GM10248 (cell line): ENCODE measurements at places on chromosomes 4 and X.

DNA sequence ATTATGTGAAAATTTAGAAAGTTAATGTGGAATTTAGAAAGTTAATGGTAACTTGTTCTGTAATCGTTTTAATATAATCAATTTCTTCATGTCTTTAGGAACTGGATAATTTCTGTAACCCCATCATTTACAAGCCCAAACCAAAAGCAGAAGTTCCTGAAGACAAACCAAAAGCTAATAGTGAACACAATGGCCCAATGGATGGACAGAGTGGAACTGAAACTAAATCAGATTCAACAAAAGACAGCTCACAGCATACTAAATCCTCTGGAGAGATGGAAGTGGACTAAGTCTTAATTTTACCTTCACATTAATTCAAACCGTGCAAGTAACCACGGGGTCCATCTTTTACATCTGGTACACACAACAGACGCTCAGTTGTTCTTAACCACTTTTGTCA, 48.1 kb upstream of the PLK4 start:
- DNase-seq: peak; percentile 38

DNA sequence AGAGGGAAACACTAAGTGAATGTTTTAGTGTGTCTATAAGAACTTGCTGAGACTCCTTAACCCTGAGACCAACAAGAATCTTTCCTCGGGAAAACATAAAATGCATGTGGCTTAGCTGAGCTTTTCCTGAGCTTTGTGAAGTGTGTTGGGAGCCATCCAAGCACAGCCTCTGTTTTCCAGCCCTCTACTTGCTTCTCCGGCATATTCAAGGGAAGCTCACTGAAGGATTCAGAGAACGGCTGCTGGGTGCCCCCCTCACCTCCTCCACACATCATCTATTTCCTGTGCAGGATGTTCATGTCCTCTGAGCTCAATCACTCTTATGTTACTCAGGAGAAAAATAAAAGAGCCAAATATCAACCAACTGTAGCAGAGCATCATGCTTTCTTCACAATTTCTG, 492.1 kb downstream of the IL15 start:
- DNase-seq: no peak

- no peak for DNase-seq
Measured at GRCh38 chr4:37770016-37770415, 56.5 kb upstream of the PGM2 start.

- DNase-seq: no peak
Measured at GRCh38 chrX:139692506-139692849, 15.5 kb downstream of the MCF2 start.

- DNase-seq: no peak
Measured at GRCh38 chrX:147894366-147894963, 17.3 kb upstream of the FMR1 start.

DNA sequence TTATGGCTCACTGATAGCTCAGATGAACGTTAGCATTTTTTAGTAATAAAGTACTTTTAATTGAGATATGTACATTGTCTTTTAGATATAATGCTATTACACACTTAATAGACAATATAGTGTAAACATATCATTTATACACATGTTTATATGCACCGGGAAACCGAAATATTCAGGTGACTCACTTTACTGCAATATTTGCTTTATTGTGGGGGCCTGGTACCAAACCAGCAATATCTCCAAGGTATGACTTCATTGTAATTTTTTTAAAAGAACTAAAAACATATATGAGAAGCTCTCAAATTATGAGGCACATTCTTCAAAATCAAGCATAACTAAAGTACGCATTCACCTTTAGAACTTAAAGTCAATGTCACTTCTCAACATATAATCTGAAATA, 231.2 kb upstream of the SLC7A11 start:
- DNase-seq: no peak

- no peak for DNase-seq
Measured at GRCh38 chr4:169815606-169816005, 57.9 kb upstream of the HPF1 start.

DNA sequence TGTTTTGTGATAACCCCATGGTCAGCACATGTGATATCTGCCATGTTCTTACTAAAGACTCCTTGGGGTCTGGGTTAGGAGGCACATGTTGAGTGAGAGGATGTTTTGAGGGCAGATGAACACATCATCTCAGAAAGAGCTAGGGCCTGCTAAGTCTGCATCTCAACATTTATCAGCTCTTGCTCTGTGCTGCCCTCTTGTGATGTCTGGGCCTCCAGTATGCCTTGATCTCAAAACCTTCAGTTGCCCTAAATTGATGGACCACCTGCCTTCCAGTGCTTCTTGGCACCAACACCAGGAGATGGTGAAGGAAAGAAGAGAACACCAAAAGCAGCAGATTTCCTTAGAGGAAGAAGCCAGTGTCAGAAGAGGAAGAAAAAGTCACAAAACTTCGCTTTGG, 22.5 kb downstream of the MID1 start:
- DNase-seq: peak; percentile 28

- no peak for DNase-seq
Measured at GRCh38 chr4:136056748-136057147, 1475.5 kb downstream of the PCDH18 start.

DNA sequence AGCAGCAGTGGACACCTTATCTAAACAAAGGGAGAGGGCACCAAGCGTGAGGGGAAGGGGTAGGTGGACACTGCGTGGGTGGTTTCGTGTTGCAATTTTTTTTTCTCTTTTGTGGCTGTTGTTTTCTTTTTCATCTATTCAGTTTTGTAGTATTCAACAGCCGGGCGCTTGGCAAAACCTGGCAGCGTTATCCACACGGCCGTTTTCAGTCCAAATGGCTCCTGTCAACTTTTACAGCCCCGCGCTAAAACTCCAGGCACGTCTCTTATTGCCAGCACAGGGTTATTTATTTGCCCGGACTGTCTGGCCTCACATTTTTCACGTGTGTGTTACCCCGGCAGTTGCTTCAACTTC, 192.2 kb downstream of the BCOR start:
- DNase-seq: no peak

GRCh38 chr4:8164194-8164565, 5.6 kb upstream of the ABLIM2 start:
- no peak for DNase-seq

DNA sequence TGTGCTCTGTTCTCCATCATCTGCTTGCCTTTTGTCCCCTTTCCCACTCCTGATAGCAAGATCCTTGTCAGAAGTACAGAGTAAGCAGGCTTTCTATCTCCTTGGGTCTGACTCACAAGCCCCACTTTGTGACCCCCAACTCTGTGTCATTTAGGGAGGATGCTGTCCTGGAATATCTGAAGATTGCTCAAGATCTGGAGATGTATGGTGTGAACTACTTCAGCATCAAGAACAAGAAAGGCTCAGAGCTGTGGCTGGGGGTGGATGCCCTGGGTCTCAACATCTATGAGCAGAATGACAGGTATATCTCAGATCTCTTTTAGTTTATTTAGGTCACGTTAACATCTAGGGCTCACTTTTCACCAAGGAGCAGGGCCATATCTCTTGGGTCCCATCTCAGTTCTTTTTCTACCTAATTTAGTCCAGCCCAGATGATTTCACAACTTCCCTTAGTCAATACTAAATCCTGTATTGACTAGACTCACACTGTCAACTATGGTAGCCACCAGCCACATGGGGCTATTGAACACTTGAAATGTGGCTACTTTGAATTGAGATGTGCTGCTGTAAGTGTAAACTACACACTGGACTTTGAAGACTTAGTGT, 64.3 kb downstream of the MSN start:
- DNase-seq: no peak

GRCh38 chr4:184815046-184815877, 10.5 kb downstream of the ACSL1 start:
- DNase-seq: peak; percentile 82

DNA sequence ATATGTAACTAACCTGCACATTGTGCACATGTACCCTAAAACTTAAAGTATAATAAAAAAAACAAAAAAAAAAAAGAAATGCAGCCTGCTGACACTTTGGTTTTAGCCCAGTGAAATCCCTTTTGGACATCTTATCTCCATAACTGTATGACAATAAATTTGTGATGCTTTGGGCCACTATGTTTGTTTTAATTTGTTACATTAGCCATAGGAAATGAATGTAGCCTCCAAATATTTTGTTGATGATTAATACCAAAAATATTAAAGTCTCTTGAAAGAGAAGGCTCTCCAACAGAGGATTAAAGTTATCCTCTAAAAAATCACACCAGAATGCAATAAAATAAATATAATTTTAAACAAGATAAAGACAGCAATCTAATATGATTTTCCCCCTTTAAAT, 852.7 kb upstream of the SLIT2 start:
- DNase-seq: no peak

GRCh38 chr4:74534121-74534520, 89.2 kb downstream of the AREG start:
- no peak for DNase-seq

- DNase-seq: no peak
Measured at GRCh38 chr4:4914059-4914820, 54.8 kb downstream of the MSX1 start.

DNA sequence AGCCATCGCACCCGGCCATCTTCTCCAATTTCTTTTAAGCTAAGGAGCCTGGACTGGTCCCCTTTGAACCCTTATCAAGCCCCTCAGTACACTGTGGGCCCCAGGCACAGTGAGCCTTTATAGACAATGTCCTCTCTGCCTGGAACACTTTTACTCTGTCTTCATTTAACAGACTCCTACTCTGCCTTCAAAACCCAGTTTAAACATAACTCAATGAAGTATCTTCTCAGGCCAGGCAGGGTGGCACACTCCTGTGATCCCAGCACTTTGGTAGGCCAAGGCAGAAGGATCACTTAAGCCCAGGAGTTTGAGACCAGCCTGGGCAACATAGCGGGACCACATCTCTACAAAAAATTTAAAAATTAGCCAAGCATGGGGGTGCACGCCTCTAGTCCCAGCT, 27.5 kb upstream of the SMS start:
- no peak for DNase-seq

DNA sequence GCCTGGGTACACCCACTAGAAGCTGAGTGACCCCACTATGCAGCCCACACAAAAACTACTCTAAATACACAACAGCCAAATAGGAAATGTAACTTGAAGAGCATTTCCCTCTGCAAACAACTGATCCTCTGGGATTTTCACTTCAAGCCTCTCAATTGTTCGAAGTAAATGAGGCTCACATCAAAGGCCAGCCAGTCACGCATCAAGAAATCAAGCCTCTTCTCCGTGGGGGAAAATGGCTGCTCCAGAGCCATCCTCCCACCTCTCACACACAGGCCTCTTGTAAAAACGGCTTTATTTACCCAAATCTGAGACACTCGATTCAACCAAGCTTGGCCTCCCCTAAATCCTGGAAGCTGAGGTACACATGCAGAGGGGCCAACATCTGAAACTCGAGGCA, 14.3 kb downstream of the PCDH19 start:
- DNase-seq: no peak

DNA sequence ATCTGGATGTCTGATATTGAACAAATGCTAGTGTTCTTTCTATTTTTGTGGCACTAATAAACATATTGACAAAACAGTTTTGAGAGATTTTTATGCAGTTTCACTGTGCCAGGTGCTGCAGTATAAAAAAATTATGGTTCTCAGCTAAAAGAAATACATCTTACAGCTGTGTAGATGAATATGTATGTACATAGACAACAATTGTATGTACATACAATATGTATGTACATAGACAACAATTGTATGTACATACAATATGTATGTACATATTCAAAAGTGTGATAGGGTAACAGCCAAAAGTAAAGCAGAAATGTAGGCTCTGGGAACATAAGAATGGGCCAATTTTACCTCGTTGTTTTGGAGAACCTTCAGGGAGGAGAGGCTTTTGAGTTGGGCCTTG, 390.0 kb upstream of the RPS6KA3 start:
- DNase-seq: no peak

DNA sequence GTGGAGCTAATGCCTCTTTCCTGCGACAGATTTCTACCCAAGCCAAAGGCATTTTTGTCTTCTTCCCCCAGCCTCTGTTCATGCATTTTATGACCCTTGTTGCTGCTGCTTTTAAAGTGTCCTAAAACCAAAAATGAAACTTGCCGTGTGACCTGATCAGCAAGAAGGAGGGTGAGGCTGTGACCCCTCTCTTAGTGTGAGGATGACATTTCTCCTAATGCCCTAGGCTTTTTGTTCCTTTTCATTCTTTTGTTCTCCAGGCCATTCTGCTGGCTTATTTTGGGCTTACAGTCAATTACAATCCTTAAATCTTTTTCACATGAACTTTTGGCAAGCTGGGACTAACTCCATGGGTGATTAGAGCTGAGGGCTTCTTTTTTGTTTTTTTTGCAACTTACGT, 34.4 kb downstream of the PTTG2 start:
- peak; percentile 52 for DNase-seq

- DNase-seq: no peak
Measured at GRCh38 chrX:39226251-39226650, 425.0 kb downstream of the MID1IP1 start.

DNA sequence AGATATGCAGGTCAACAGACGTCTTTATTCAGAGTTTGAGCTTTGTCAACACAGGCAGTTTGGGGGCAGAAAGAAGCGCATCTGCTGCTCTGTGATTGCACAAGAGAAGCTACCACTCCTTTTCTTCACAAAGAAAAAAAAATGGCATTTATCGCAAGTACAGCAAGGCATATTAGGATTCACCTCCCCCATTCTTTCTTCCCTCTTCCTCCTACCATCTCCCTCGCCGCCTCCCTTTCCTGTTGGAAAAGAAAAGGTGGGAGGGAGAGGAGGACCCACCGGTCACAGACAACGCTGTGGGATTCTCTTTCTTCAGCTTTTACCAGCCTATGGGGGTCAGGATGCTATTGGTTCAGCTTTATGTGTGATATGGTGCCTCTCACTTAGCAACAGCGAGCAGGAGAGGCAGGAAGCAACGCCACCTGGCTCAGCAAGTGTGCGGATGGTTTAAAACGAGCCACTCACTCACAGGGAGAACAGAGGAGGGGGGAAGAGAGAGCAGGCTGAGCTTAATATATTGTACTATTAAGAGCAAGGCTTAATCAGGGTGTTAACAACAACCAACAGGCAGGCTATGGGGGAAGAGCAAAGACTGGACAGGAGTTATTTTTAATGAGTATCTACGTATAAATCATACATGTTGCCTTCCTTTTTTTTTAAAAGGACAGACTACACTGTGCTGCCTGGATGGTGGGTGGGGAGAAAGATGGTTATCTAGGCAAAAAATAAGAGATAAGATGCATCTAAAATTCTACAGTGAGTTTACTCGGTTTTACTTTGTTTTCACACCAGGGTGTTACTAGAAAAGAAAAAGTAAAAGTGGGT, 104.7 kb downstream of the MAML3 start:
- peak; percentile 16 for DNase-seq

DNA sequence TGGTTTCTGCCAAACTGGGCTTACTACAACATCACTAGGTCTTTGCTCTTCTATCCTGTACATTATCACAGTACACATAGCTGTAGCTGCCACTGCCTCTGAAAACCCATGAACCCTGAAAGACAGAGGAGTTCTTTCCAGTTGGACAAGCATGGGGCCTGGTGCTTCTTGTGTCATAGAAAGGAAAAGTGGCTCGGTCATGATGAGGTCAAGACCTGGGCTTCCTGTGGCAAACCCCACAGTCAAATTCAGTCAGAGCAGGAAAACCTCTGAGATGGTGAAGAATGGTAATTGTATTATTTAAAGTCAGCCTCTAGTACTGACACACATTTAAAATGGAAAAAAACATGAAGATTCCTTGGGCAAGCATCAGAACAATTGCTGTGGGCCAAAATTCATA, 133.3 kb upstream of the PRPS2 start:
- DNase-seq: peak; percentile 5
